ENCODE measurements at places on chromosomes 4 and X.

DNA sequence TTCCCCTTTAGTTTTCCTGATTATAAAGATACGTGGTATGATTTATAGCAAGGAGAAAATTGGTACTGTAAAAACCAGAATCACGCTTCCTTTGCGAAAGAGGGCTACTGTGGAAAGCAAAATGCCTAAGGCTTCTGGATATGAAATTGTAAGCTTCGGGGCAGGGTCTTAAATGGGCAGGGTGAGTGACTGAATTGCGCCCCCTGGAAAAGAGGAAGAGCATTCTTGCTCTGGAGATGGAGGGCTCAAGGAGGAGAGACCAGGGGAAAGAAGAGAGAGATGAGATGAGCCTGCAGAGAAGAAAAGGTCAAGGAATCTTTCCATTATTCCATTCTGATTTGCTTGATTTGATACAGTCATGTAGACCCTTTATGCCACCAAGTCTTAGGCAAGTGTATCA, 13.1 kb upstream of the ETNPPL start:
- DNase-seq = no peak

DNA sequence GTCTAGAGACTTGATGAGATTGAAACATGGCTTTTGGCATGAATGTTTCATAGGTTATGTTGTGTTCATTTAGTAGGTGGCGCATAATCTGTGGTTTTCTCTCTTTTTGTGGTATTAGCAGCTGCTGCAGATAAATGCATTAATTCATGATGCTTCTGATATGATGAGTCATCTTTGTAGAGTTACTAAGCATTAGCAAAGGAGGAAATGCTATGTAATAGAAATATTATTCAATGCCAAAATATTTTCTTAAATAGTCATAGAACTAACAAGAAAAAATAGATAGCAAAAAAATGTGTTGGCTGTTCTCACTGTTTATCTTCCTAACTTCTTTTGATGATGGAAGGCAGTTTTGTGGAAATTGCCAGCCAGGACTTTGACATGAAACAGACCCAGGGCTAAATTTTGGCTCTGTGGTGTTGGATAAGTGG, 3.6 kb downstream of the ZXDB start:
- DNase-seq = no peak

DNA sequence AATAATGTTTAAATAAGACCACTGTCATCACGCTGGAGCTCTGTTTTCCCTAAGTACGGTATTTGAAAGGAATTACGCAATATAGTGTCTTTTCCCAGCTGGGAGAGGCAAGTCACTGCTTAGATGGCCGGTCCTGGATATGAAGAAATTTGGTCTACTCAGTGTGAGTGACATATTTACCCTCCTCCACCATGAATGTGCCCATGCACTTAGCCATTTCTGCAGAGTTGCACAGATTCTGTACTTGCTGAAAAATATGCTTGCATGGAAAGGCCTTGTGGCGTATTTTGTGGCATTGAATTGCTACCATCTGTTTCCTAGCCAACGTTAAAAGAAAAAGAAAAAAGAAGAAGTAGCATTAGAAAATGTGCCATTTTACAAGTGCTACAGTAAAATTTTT, 73.1 kb downstream of the ADGRL3 start:
- peak; percentile 21 for DNase-seq

- DNase-seq = no peak
These were observed 249.0 kb downstream of the STK32B start for GRCh38 chr4:5300283-5300682.

DNA sequence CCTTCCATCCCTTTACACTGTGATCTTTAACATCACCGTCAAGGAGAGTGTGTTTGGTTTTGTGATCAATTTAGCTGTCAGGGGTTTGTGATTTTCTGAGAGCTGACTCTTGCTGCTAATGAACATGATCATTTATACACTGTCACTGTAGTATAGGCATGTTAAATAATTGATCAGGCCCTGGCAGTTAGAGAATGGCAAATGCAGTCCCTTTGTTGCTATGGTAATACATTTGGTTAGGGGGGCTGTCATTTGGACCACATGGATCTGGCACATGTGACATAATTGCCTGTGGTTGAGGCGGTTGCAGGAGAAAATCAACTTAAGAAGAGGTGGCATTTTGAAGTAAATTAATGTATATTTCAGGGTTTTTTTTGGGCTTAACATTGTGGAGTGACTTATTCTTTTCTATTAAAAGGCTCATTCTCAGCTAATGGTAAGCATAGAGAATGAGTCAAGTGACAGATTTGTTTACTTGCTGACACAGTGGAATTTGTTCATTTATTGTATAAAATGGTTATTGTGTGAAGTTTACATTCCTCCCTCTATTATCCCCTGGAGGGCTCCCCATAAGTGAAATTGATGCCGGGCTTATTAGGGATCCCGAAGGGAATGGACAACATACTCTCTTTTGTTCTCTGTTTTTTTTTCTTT, 114.0 kb downstream of the FHIP1A start:
- no peak for DNase-seq

GRCh38 chrX:16148896-16149295, 18.4 kb upstream of the MAGEB17 start:
- no peak for DNase-seq

GRCh38 chr4:85759388-85759787, 284.4 kb downstream of the ARHGAP24 start:
- no peak for DNase-seq

- DNase-seq = no peak
These were observed 775 bp downstream of the KCTD8 start for GRCh38 chr4:44447563-44448504.

- no peak for DNase-seq
These were observed 103.4 kb upstream of the PJA1 start for GRCh38 chrX:69268611-69269010.

GRCh38 chr4:119597377-119597776, 31.2 kb downstream of the PDE5A start:
- DNase-seq = no peak

GRCh38 chrX:56995271-56995994, at the start of gene SPIN3:
Gene SPIN3, minus strand, starts transcription at chrX:56995541. Its CDS starts 594 bp downstream, at chrX:56994947.
- peak; percentile 23 for DNase-seq

All from suppressor macrophage treated with lipopolysaccharide for 4 hours (primary cell).